ENCODE measurements at places on chromosomes 1 and 21.

- no peak for DNase-seq
Observed at GRCh38 chr1:244092964-244093638, 42.0 kb downstream of the ZBTB18 start.

DNA sequence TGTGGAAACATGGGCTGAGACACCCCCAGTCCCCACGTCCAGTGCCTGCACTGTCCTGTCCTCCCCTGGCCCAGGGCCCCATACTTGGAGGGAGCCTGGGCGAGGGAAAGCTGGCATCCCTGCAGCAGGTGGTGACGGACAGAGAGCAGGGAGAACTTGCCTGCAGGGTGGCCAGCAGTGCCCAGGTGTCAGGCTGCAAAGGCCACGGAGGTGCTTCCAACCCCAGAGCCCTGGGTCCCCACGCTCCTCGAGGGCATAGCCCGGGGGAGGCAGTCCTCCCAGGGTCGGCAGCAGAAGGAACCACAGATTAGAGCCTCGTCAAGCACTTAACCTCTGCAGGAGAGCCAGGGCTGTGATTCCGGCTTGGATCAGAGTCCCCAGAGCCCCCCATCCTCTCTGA is 77.5 kb downstream of the ARHGEF16 start:
- DNase-seq: no peak

GRCh38 chr1:208929575-208929974 is 653.9 kb upstream of the CAMK1G start:
- no peak for DNase-seq

DNA sequence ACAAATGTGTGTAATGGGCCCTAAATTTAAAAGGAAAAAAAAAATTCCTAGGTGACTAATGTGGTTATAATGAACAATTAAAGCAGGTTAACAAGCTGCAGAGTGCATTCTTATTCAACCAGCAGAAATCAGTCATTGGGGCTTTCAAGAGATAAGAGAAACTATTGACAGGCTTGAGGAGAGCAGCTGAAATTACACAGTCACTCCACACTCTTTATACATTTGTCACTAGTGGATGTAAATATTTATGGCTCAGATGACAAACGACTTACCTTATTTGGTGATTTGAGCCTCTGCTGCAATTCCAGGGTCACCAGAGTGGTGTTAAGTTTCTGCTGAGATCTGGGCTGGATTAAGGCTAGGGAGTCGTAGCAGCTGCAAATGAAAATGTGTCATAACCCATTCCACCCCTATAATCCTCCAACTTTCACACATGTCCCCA is 896.3 kb downstream of the TTLL7 start:
- no peak for DNase-seq

- no peak for DNase-seq
Observed at GRCh38 chr1:4053774-4054173, 153.7 kb upstream of the C1orf174 start.

GRCh38 chr1:8660411-8660828 is 157.0 kb downstream of the RERE start:
- peak; percentile 35 for DNase-seq

DNA sequence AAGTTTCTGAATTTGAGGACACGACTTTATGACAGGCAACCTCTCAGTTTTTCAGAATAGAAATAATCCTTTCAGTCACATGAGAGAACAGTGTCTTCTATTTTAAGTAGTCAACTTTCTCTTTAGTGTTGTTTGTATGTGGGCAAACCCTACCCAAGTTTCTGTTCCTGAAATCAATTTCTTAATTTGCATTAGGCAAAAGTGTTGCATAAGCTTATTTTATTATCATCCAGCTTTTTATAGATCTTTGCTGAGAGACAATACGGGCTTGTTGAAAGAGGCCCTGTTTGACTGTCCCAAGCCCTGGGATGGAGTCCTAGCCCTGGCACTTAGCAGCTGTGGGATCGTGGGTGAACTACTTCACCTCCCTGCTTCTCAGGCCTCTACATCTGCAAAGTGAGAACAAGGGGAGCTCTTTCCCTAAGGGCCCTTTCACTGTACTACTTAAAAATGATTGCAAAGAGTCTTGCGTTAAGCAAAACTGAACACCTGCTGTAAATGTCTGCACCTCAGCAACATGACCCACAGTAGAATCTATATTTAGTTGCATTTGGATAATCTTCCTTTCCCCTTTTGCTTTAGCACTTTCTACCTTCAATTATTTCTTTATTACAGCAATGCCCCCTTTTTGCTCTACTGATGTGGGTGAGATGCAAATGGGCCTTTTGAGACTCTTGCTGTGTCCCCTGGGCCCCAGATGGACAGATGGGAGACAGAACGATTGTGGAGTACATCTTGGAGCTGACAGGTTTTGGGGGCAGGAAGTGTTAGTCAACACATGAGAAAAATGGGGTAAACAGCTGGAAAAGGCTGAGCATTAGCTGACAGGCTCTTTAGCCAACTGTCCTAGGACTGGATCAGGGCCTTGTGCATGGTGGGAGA is 41.0 kb upstream of the SCAF4 start:
- DNase-seq: peak; percentile 93

DNA sequence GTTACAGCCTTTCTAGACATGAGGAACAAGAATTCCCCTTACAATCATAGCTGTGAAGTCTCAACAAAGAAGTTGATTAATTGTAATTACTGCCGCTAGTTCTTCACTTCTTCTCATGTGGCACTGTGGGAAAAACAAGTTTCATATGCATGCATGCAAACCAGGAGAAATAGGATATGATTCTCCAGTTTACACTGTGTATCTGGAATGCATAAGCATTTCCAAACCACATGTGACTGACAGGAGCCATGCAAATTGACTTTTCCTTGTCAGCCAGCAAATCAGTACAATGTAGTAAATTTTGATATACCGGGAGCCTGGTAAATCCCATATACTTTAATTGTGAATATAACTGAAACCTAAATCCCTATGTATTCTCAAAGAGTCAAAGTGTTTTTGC is 279.3 kb downstream of the PAPPA2 start:
- no peak for DNase-seq

- DNase-seq: no peak
Observed at GRCh38 chr1:43985984-43986595, 5.3 kb upstream of the CCDC24 start.

DNA sequence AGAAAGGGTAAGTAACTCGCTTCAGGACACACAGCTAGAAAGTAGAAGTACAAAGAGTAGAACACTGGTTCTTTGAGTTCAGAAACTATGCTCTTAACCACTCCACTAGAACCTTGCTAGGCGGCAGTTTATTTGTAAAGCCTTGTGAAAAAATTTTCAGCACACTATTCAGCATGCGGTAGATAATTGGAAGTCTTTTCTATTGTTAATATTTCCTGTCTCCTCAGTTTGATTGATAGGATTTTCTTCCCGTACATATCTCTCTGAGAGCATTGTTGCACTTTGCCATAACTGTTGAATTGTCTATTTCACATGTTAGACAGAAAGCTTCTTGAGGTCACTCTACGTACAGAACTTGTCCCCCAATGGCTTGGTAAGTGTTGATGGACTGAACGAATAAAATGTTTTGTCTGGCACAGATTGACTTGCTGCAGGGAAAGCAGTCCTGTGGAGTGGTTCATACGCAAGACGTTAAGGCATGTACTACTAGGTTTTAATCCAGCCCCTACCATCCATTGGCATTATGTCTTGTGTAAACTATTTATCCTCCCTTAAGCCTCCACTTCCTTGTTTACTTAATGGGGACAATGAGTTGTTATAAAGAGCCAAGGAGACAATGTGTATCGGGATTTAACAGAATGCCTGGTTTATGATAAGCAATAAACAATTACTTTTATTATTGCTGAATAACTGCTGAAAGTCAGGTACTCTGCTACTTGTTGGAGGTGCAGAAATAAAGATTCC is 35.8 kb downstream of the C1orf21 start:
- DNase-seq: no peak

DNA sequence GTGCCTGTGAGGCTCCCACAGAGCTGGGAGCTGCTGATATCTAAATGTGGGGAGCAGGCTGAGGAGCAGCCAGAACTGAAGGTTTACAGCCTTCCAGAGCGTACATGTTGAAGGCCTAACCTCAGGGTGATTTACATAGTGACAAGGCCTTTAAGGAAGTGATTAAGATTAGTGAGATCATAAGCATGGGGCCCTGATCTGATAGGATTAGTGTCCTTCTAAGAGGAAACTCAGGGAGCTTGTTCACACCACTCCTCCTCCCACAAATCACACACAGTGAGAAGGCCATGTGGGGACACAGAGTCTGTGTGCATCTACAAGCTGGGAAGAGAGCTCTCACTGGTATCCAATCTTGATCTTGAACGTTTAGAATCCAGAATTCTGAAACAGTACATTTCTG is 92.3 kb upstream of the NBPF6 start:
- no peak for DNase-seq

DNA sequence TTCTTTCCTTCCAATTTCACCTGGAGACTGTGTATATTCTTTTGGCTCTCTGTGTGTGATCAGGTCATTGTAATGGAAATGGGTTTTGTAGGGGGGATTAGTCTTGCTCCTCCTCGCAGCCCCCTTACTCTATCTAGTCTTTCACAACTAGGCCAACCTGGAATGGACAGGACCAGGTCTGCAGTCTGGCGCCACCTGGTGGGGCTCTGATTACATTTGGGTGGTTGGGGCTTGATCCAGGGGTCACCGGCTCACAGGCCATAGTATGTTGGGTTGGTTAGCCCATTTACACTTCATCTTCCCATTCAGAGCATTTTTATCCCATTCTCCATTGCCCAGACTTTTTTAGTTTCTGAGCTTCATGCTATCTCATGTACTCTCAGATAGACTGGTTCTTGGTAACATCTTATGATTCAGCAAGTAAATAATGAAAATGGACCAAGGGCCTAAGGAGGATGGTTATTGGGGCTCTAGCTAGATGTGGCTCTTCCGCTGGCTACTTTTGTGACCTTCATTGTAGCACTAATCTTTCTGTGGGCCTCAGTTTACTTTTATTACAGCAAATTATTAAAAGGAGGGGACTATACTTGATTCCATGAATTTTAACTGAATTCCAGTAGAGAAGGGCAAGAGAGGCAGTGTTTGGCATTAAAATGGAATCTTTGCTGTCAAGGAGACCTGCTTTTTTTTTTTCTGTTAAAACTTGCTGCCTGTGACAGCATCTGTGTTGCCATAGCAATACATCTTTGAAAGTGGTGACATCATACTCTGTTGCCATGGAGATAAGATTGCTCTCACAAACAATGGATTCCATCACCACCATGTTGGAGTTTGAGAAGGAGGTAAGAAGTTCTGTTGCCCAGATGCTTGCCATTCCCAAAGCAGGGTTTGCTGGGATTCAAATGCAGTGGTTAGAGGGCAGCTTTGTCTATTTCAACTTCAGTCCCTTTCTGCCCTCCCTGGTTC is 150.1 kb downstream of the PLXNA2 start:
- DNase-seq: peak; percentile 59

GRCh38 chr1:30783256-30783915 is 25.8 kb upstream of the LAPTM5 start:
- DNase-seq: peak; percentile 84

- peak; percentile 33 for DNase-seq
Observed at GRCh38 chr1:232627645-232628334, 2.1 kb downstream of the SIPA1L2 start.

GRCh38 chr1:27763358-27763757 is 9.7 kb upstream of the STX12 start:
- no peak for DNase-seq

DNA sequence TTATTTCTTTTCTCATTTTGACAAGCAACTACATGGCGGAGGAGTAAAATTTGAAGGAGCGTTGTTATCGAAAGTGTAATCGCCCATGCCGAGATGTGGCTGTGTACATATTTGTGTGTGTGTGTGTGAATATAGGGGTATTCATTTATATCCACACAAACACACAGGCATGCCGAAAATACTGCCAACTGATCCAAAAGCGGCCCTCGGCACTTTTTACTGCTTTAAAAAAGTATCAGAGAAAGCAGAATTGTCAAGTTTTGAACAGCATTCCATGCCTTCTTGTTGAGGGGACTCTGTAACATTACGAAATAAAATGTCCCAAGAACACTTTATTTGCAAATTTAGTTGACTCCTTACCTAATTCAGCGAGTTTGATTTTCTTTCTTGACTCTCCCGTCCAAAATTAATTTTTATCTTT is 1.1 kb downstream of the PBX1 start:
- no peak for DNase-seq

DNA sequence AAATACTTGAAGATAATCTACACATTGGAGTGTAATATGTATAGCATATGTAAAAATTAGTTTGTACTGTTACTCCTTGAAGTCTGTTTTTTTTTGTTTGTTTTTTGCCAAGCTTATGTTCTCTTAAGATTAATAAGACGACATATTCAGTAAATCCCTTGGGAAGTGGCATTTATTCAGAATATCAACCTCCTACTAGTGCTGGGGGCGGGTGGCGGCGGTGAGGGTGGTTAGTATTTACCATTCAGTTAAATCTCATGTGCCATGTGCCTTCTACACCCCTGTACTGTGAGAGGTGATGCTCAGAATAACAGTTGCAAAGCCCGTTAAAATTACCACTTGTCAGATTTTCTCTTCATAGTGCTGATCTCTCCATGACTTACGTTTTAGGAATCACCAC is 3.0 kb downstream of the BACH1 start:
- DNase-seq: no peak

GRCh38 chr1:212402666-212403321 is 11.9 kb downstream of the PACC1 start:
- DNase-seq: no peak

- DNase-seq: no peak
Observed at GRCh38 chr1:209368864-209369598, 214.5 kb upstream of the CAMK1G start.

DNA sequence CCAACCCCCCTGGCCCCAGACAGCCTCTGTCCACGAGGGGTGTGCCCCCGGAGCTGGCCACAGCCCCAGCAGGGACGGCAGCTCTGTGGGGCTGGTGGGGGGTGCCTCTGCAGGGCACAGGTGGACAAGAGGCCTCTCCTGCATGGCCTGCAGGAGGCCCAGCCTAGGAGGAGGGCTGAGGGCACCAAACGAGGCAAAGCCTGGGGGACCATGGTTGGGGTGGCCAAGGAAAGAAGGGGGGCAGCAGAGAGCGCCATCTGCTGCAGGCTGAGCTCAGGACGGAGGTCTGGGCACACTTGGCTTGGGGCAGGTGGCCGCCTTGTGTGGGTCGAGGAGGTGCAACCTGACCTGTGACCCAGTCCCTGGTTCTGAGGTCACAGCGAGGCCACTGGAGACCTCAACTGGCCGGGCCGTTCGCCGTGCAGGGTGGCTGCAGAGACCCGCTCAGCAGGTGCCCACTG is 27.3 kb downstream of the RRP1 start:
- no peak for DNase-seq

- DNase-seq: no peak
Observed at GRCh38 chr1:232183802-232184201, 446.1 kb downstream of the SIPA1L2 start.

DNA sequence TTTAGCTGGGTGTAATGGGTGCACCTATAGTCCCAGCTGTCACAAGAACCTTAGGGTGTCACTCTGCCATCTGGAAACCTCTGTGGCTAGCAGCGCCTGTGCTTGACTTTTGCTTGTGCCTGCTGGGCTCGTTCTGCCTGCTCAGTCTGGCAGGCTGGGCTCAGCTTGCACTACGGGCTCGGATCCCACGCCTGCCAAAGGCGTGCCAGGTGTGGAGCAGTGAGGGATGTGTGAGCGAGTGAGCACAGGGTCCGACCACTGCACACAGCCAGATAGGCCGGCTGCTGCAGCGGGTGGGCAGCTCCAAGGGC is 2.8 kb upstream of the LSM10 start:
- no peak for DNase-seq

Measured in inflammatory macrophage (primary cell).